ENCODE measurements at places on chromosomes 1 and 21. TPM values are rescaled to one million over a fixed set of nuclear protein-coding genes. Genes with fewer than 3 reads are reported as not detected.

Gene TRIM63
- 1.4 TPM for total RNA-seq

Gene SELP
- total RNA-seq = not detected

Gene RXRG
- not detected for total RNA-seq

Gene DCST1
- not detected for total RNA-seq

Gene WNT4
- 0.31 TPM for total RNA-seq

Gene DNAJC28
- total RNA-seq = 0.49 TPM

Gene CAMTA1
- 73.8 TPM for total RNA-seq

Gene MCOLN3
- 2.9 TPM for total RNA-seq

Gene PODN
- total RNA-seq = not detected

Gene YBX1
- total RNA-seq = 757 TPM

Gene GNG12
- 66.8 TPM for total RNA-seq

Gene ANGPTL3
- total RNA-seq = not detected

Gene LRIG2
- 3.7 TPM for total RNA-seq

Gene HORMAD1
- total RNA-seq = 9.7 TPM

Gene COL24A1
- total RNA-seq = not detected

Gene MPZ
- 0.30 TPM for total RNA-seq

Gene LEMD1
- not detected for total RNA-seq

Gene FAM72C
- total RNA-seq = 5.4 TPM

Gene LENEP
- not detected for total RNA-seq

Gene SORT1
- total RNA-seq = 4.0 TPM

Gene SLAMF1
- not detected for total RNA-seq

Gene KRTAP19-1
- total RNA-seq = not detected

Gene SH2D1B
- total RNA-seq = 0.10 TPM

Gene KRTAP10-9
- total RNA-seq = not detected

Gene EEIG2
- total RNA-seq = 5.6 TPM

Gene NBPF4
- total RNA-seq = 0.05 TPM

Gene LEFTY1
- 0.50 TPM for total RNA-seq

Gene LY9
- total RNA-seq = 0.22 TPM

Gene AKR1A1
- 80.2 TPM for total RNA-seq

Gene KDF1
- 0.12 TPM for total RNA-seq

Gene KAZN
- 3.4 TPM for total RNA-seq

Gene NTNG1
- total RNA-seq = not detected

Gene BTBD8
- 0.84 TPM for total RNA-seq

Gene OR14K1
- total RNA-seq = not detected

Gene HSD3B1
- total RNA-seq = not detected

Gene RIPPLY3
- total RNA-seq = 0.46 TPM

Gene TMEM82
- total RNA-seq = not detected

Data from A549 treated with GW870086 at 1 μM for 4 hours (cell line).